ENCODE measurements at places on chromosomes 4 and X.

DNA sequence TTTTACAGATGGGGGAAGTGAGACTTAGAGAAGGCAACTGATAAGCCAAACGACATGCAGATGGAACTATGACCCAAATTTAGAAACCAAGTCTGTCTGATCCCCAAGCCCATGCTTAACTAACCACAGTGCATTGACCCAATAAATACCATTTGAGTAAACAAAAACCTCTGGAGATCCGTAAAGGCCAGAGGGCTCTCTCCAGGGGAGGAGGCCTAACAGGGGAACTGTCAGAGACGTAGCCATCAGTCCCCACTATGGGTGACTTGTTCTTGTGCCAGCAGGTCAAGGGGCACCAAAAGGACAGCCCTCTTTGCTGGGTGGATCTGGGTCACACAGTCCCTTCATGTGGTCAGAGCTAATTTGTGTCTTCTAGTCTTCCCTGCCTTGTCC is 420.2 kb downstream of the BCOR start:
- no peak for ATAC-seq

- no peak for ATAC-seq
Measured at GRCh38 chr4:173503330-173504180, 26.5 kb downstream of the HAND2 start.

DNA sequence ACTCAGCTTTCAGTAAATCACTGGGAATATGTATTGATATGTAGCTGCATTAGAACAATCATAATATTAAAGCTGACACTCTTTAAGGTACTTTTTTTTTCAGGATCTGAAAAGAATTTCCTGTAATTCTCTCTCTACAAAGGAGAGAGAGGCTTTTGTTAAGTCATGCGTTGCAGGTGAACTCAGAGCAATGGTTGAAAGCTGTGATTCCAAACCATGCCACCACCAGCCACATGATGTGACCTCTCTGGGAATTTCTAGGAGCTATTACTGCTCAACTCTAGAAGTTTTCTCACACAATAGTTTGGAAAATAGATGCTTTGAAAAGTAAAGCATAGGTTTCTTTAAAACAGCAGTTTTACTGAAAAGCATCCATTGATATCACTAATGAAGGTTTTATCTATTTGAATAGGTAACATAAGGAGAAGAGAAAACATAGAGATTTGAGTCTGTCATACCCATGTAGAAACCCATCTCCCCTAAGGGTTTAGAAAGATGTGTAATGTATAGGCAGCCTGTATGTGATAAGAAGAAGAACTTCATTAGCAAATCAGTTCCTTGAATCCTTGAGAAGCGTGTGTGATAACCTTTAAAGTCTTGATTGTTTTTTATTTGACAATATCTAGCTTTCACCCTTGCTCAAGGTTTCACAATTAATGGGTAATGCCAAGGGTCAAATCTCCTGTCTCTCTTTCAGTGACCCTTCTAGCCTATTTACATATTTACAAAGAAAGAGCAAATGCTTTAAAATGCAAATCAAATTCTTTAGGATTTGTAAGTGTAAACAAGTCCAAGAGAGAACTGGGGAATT is 161.0 kb upstream of the ANKRD50 start:
- no peak for ATAC-seq

DNA sequence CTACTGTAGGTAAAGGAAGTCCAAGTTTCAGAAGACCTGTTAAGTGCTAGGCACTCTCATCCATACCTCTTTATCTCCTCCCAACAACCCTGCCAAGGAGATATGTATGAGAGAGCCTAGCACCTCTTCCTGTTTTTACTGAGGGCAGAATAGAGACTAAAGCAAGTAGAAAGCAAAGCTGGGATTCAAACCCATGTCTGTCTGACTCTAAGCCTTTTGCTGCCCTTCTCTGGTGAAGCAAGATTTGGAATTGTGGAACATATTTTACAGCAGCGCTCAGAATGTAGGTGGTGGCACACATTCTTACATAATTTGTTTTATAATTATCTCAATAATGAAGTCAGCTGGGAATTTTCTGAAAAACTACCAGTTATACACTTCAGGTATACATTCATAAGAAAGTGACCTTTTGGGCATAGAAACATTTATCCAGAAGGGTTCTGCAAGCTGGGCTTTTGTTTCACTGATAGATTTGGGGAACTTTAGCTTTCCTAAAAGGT is 41.7 kb downstream of the SEPTIN11 start:
- ATAC-seq, result no peak

GRCh38 chr4:181365671-181366070 is 877.5 kb upstream of the TENM3 start:
- ATAC-seq, result no peak

- no peak for ATAC-seq
Measured at GRCh38 chr4:176729489-176729888, 63.2 kb downstream of the VEGFC start.

Data from activated CD4-positive, CD25-positive, alpha-beta regulatory T cell treated with anti-CD3 and anti-CD28 coated beads, Interleukin-2, amount 50 U/mL, for 24 hours (primary cell).